ENCODE measurements at places on chromosomes 3 and 15.

DNA sequence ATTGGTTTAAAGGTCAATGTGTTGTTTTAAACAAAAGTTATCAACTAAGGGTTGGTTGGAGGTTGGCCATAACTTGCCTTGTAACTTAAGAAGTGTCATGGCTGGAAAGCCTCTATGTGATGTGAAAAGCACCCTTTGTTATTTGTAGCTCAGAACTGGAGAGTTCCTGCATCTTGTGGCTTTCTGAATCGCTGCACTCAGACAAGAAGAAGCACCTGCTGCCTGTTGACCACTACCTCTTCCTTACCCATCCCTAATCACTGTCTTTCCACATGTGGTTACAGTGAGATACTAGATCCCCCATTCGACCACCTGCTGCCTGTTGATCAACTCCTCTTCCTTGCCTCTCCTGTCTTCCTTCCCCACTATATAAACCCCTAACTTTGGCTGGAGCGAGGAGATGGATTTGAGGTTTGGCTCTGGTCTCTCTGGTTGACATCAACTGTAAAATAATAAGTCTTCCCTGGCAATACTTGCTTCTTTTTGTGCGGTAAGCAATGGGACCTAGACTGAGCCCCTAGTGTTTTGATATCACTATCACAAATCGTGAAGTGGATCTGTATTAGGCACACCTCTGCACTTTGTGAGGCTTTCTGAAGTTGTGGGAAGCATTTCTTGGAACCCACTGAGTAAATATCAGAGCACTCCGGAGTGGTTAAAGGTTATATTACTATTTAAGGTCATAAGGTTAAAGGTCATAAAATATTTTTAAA lies 13.8 kb downstream of the RPL39L start:
- H3K27ac ChIP-seq: no peak overlapping the region
- H3K36me3 ChIP-seq: peaks cover 18% of the 10 kb centered on the region
- no peak for DNase-seq
- no peak overlapping the region for H3K4me3 ChIP-seq
- peaks cover 20% of the 10 kb centered on the region for H3K4me1 ChIP-seq

DNA sequence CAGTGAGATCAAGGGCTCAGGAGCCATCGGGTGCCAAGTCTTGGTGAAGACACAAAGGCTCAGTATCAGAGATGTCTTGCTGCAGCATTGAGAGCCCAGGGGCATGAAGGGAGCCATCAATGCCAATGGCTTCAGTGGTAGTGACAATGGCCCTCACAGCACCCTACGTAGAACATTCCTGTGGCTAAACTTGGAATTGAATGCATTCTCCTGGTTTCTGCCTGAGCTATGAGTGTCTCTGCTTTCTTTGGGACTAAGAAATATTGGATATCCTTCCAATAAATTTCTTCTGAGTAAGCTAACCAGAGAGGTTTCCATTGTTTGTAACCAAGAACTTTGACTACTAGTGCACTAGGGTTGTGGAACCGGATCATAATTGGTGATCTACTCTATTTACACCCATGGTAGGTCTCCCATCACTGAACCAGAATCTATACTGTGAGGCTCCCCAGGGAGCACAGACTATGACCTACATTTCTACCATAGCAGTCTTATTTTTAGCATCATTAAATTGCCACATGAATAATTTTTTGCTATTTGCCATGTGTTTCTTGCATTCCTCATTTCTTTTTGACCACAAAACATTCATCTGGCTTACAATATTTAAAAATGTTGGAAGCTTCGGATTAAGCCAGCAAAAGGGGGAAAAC lies 31.6 kb upstream of the PDZRN3 start:
- no peaks in the 10 kb centered on the region for H3K27me3 ChIP-seq
- no peak overlapping the region for H3K27ac ChIP-seq
- H3K36me3 ChIP-seq: no peaks in the 10 kb centered on the region

DNA sequence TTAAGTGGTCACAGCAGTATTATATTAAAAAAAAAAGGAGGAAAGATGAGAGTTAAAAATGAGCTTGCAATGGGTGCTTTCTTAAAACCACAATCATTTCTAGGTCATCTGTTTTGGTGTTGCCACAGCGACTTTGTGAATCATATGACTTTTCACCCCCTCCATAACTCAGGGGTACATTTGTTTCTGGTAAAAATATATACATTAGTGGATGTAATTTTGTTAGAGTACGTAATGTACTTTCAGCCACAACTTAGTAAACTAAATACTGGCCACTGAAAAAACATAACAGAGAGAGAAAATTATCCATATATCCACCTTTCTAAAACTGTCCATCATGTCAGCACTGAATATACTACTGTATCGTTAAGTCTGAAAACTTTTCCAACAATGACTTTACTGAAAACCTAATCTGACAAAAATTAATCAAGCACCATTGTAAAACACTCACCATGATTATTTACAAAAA lies 3.4 kb downstream of the ANKRD28 start:
- H3K36me3 ChIP-seq: peaks cover 46% of the 10 kb centered on the region
- peaks cover 68% of the 10 kb centered on the region for H3K4me1 ChIP-seq
- DNase-seq: no peak
- H3K27me3 ChIP-seq: no peaks in the 10 kb centered on the region

- H3K27me3 ChIP-seq: peaks cover 45% of the 10 kb centered on the region
- H3K4me3 ChIP-seq: no peak overlapping the region
- H3K36me3 ChIP-seq: no peaks in the 10 kb centered on the region
- H3K4me1 ChIP-seq: peaks cover 11% of the 10 kb centered on the region
- no peak for DNase-seq
- H3K27ac ChIP-seq: no peak overlapping the region
Observed at GRCh38 chr3:71973274-71974030, 188.5 kb upstream of the PROK2 start.

DNA sequence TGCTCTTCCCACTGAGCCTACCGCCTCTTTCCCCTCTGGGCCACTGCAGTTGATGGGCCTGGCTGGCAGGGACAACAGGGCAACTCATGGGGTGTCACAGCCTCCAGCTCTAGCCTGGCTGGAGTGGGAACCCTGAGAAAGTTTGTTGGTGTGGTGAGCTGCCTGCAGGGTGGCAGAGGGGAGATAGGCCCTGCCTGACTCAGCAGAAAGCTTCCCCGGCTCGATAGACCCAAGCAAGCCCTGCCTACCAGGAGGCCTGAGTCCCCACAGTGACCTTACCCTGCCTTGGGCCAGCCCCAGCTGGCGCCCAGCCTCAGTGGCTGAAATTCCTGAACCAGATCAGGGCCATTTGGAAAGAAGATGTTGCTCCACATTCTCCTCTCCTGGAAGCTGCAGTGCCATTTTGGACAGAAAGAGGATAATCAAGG lies 29.4 kb downstream of the ABTB1 start:
- H3K27me3 ChIP-seq: peaks cover 8% of the 10 kb centered on the region
- H3K4me1 ChIP-seq: peaks cover 3% of the 10 kb centered on the region
- H3K36me3 ChIP-seq: no peaks in the 10 kb centered on the region
- no peak for DNase-seq
- H3K27ac ChIP-seq: no peak overlapping the region

DNA sequence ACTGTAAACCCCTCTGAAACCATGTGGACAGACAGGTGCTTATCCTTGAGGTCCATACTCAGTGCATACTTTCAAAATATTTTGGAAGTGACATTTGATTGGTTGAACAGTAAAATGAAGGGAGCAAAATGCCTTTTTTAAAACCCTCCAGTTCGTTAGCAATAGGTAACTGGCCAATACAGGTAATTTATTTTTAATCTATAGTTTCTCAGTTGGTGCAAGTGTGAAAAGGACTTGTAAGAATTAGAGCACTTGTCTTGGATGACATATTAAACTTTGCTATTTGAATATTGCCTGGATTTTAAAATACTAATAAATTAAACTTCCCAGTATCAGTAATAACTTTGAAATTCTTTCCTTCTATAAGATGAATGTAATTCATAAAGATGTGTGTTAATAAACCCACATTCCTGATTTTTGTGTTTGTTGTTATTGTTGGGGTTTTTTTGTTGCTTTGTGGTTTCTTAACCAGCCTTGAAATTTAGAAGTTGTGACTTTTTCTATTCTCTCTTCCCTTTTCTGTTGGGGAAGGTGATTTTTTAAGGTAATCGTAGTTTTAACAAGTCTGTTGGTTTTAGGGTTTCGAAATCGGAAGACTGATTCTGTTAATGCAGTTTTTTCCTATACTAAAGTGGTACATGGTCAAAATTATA lies 90.0 kb downstream of the STT3B start:
- peak overlapping the region; percentile 47 for H3K27ac ChIP-seq
- no peak overlapping the region for H3K4me3 ChIP-seq
- peaks cover 24% of the 10 kb centered on the region for H3K4me1 ChIP-seq
- H3K27me3 ChIP-seq: no peaks in the 10 kb centered on the region
- DNase-seq: no peak

GRCh38 chr3:186788482-186789370 lies 5.3 kb downstream of the EIF4A2 start:
- peaks cover 44% of the 10 kb centered on the region for H3K4me1 ChIP-seq
- H3K27me3 ChIP-seq: no peaks in the 10 kb centered on the region
- H3K27ac ChIP-seq: peak overlapping the region; percentile 100
- DNase-seq: no peak
- peak overlapping the region; percentile 100 for H3K4me3 ChIP-seq

DNA sequence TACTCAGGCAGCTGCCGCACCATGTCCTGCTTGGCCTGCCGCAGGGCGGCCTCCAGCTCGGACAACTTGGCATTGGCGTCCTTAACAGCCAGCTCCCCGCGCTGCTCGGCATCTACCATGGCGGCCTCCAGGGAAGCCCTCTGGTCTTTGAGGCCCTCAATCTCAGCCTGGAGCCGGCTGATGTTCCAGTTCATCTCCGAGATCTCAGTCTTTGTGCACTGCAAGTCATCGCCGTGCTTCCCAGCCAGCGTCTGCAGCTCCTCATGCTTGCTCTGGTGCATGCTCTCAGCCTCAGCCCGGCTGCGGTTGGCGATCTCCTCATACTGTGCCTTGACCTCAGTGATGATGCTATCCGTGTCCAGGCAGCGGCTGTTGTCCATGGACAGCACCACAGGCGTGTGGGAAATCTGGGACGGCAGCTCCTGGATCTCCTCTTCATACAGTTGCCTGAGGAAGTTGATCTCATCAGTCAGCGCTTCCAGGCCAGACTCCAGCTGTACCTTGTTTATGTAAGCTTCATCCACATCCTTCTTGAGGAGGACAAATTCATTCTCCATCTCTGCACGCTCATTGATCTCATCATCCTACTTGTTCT lies 15.5 kb upstream of the PSTPIP1 start:
- H3K4me1 ChIP-seq: peaks cover 14% of the 10 kb centered on the region
- no peaks in the 10 kb centered on the region for H3K36me3 ChIP-seq
- H3K27ac ChIP-seq: no peak overlapping the region
- no peak for DNase-seq

GRCh38 chr3:175983379-175983778 lies 1124.2 kb downstream of the NAALADL2 start:
- H3K36me3 ChIP-seq: no peaks in the 10 kb centered on the region
- H3K4me3 ChIP-seq: no peak overlapping the region
- no peak for DNase-seq
- no peak overlapping the region for H3K27ac ChIP-seq

GRCh38 chr3:176428552-176428951 lies 768.7 kb downstream of the TBL1XR1 start:
- H3K4me1 ChIP-seq: no peaks in the 10 kb centered on the region
- H3K27me3 ChIP-seq: no peaks in the 10 kb centered on the region
- H3K4me3 ChIP-seq: no peak overlapping the region
- no peaks in the 10 kb centered on the region for H3K36me3 ChIP-seq
- H3K27ac ChIP-seq: no peak overlapping the region

GRCh38 chr3:129352045-129352444 lies 73.4 kb downstream of the HMCES start:
- no peak for DNase-seq
- no peaks in the 10 kb centered on the region for H3K36me3 ChIP-seq
- no peak overlapping the region for H3K4me3 ChIP-seq
- no peak overlapping the region for H3K27ac ChIP-seq
- H3K27me3 ChIP-seq: peaks cover under 1% of the 10 kb centered on the region
- peaks cover under 1% of the 10 kb centered on the region for H3K4me1 ChIP-seq

DNA sequence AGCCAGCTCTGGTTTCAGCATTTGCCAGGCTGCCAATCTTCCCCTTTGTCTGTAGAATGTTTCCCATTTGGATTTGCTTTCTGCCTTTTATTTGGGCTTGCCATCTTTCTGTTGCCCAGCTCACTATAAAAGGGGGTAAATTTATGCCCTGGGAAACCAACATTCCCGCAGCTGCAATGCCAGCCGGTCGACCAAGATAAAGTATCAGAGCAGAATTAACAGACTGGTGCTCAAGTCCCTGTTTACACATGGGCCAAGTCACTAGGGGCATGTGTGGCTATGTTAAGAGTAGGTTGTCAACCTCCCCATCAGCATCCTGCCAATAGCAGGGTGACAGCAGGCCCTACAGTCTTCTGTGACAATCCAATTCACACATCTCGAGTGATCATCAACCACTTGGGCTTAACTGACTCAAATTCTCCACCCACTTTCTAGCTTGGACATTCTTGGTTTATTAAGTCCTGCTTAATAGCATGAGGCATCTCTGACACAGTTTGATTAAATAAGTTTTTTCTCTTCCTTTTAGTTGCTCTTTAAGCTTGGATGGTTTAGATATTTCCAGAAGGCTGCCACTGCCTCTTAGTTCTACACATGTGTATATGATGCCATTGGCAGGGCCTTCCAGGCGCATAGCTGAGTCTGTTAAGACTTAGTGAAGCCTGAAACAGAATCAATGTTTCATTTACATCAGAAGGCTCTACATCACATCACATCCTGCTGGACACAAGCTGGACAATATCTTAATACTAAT lies 24.1 kb upstream of the VEPH1 start:
- no peaks in the 10 kb centered on the region for H3K4me1 ChIP-seq
- H3K27ac ChIP-seq: no peak overlapping the region
- peaks cover 2% of the 10 kb centered on the region for H3K27me3 ChIP-seq
- no peak for DNase-seq

DNA sequence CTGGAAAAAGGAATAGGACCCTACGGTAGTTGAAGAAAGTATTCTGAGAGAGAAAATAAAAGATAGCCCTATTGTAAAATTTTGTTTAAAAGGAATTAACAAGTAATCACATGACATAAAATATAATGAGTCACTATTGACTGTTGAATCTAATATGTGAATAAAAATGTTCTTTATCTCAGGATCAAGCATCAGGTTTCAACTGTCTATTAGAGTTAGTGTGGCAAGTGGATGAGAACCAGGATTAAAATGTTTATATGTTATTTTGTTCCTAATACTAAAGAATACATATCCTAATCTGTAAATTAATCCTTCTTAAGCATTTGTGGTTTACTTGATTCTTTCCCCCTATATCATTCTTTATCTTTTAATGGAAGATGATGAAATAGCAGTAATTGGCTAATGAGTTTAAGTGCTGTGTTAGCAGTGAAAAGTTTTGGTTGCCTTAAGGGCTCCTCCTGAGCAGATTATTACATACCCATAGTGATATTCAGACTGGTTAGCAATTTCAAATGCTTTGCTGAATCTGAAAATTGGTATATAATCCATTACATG lies 101.8 kb upstream of the BCHE start:
- no peak overlapping the region for H3K4me3 ChIP-seq
- H3K4me1 ChIP-seq: no peaks in the 10 kb centered on the region
- H3K27me3 ChIP-seq: no peaks in the 10 kb centered on the region
- no peaks in the 10 kb centered on the region for H3K36me3 ChIP-seq

GRCh38 chr15:89002830-89003229 lies 85.4 kb upstream of the ABHD2 start:
- H3K36me3 ChIP-seq: no peaks in the 10 kb centered on the region
- no peak overlapping the region for H3K27ac ChIP-seq
- H3K4me3 ChIP-seq: no peak overlapping the region
